ENCODE measurements at places on chromosomes 3 and 15.
A peak's percentile ranks its signal among the peaks of the same experiment; 100 is the strongest.

- no peak for DNase-seq
Measured at GRCh38 chr15:39266890-39267289, 314.0 kb upstream of the THBS1 start.

DNA sequence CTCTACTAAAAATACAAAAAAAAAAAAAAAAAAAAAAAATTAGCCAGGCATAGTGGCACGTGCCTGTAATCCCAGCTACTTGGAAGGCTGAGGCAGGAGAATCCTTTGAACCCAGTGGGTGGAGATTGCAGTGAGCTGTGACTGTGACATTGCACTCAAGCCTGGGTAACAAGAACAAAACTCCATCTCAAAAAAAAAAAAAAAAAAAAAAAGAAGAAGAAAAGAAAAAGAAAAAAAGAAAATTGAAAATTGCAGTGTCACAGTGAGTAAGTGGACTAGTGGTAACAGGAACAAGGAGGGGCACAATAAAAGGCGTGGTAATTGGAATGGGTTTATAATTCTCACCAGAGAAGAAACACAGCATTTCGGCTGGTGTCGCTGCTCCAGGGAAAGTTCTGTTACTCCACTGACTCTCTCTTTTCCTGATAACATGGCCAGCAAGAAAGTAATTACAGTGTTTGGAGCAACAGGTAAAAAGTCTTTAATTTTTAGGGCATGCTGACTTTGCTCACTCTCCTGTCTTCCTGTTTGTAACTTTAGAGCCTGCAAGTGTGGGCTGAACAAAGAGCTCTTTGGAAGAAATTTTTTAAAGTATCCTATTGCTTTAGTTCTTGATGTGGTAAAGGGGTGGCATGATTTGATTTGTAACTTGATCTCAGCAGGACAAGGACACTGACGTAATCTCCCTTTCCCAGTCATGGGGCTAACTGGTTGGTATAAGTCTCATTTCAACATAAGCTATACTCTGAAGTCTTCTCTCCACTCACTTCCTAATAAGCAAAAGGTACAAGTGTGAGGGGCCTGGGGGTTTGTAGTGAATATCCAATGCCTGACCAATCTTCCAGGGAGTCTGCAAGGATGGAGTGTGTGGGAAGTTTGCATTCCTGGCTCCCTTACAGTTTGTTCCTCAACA, 22.1 kb upstream of the TRA2B start:
- DNase-seq: peak; percentile 81

DNA sequence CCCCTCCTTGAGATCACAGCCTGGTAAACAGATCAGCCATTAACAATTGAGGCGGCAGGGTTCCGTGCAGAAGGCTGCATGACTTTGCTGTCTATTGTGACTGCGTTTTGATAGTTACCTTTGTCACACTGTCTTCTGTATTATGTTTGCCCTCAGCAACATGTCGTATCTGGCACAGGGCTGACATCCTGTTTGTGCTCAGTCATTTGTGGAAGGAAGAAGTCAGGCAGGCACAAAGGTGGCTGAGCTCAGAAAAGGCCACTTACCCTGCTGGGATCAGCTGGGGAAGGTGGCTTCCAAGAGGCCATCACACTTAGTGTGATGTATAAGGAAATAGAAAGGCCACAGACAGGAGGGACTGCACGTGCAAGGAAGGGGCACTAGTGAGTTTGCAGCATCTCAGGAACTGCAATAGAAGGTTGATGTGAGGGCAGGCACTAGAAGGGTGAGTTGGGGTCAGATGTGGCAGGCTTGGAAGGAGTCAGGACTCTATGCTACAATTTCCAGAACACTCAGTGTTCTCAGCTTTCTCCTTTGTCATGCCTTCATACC, 13.4 kb downstream of the PML start:
- DNase-seq: no peak

- DNase-seq: no peak
Measured at GRCh38 chr3:38590521-38590920, 59.0 kb downstream of the SCN5A start.

GRCh38 chr15:89806210-89806558, 8.5 kb downstream of the ANPEP start:
- DNase-seq: no peak

DNA sequence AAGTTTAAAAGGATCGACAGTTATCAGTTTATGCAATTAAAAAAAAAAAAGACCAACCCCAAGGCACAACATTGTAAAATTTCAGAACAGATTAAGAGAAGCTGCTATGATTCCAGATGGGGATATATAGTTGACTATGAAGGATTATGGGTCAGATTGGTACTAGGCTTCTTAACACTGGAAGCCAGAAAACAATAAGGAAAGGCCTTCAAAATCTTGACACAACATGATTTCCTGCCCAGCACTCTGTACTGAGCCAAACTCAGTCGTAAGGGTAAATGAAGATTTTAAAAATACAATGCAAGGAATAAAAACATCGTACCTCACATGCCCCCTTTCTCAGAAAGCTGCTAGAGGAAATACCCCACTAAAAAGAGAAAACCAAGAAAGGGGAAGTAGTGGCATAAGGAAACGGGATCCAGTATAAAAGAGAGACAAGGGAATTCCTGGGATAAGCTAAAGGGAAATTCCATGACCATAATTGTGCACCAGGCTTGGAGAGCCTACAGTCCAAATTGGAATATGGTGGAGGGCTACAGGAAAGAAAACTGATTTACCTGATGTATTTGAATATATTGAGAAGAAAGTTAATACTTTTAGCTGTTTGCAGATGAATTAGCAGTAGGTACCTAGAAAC, 27.9 kb downstream of the PIAS1 start:
- DNase-seq: no peak

DNA sequence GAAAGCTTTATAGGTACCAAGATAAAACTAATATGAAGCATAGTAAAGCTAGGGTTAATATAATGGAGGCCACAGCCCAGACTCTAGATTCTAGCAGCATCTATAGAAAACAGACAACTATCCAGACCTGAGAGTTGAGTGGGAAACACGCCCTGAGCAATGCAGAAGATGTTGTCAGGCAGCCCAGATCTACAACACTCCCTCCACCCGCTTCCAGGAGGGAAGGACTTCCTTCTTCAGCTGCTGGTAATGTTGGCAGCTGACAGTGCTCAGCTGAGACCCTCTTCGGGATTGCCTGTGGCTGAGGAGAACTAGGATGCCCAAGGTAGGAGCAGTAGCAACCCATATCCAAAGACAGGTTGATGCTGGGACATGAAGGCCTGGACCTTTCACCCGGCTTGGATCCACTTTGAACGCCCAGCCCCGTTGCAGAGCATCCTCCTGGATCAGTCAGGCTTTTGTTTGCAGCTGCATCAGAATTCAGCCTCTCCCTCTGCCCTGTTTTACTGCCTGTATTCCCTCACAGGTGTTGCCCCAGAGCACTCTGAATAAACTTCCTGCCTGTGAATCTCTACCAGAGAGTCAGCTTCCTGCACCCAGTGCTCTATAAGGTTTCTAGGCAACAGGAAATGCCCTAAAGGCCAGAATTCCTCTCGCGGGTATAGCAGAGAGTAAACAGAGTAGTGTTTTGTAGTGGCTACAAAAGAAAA, 174.7 kb upstream of the IL12A start:
- no peak for DNase-seq

- no peak for DNase-seq
Measured at GRCh38 chr3:2343031-2343682, 244.5 kb downstream of the CNTN4 start.

DNA sequence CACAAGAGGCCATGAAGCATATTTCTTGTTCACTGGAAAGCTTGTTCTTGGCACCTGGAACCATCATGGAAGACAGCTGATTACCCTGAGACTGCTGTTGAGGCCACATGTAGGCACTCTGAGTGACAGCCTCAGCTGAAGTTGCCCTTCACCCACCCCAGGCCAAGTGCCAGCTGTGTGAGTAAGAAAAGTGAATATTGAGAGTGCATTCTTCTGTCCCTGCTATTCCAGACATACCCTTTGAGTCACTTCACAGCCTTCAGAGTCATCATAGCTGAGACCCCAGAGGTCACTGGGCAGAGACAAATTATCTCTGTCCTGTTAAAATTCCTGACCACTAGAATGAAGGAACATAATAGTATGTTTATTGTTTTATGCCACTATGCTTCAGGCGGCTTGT, 79.6 kb downstream of the NFKBIZ start:
- peak; percentile 48 for DNase-seq
